CD4-positive, alpha-beta T cell treated with Interleukin-4 for 1 hour (primary cell): ENCODE measurements at places on chromosomes 5 and 9.

- DNase-seq = no peak
Measured at GRCh38 chr5:164869325-164869724, 1363.9 kb downstream of the MAT2B start.

GRCh38 chr5:67493676-67494075, 297.1 kb upstream of the CD180 start:
- DNase-seq = no peak

- DNase-seq = no peak
Measured at GRCh38 chr5:12022444-12022843, 118.2 kb upstream of the CTNND2 start.

GRCh38 chr5:176822793-176823481, 12.6 kb downstream of the UNC5A start:
- DNase-seq = no peak

GRCh38 chr5:153660919-153661318, 170.4 kb downstream of the GRIA1 start:
- no peak for DNase-seq

GRCh38 chr5:181044093-181044599, 4.1 kb downstream of the BTNL9 start:
- no peak for DNase-seq

DNA sequence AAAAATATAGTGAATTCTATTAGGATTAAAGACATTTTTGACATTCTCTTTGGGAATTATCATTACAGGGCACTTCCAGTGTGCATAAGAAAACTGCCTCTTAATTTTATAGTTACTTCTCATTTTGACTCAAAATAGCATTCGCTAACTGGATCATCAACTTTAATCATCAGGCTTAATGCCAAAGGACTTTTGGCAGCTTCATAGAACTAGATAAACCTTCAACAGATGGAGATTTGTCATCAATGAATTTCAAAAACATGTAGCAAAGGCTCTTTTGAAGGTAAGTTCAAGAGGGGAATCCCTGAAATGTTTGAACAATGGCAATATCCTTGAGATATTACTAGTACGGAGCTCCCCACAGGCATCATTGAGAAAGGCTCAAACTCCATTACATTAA, 447.2 kb downstream of the PDE4D start:
- DNase-seq = no peak

GRCh38 chr5:93209476-93209875, 371.5 kb downstream of the NR2F1-AS1 start:
- no peak for DNase-seq

GRCh38 chr9:136014924-136015633, 53.9 kb upstream of the UBAC1 start:
- no peak for DNase-seq

DNA sequence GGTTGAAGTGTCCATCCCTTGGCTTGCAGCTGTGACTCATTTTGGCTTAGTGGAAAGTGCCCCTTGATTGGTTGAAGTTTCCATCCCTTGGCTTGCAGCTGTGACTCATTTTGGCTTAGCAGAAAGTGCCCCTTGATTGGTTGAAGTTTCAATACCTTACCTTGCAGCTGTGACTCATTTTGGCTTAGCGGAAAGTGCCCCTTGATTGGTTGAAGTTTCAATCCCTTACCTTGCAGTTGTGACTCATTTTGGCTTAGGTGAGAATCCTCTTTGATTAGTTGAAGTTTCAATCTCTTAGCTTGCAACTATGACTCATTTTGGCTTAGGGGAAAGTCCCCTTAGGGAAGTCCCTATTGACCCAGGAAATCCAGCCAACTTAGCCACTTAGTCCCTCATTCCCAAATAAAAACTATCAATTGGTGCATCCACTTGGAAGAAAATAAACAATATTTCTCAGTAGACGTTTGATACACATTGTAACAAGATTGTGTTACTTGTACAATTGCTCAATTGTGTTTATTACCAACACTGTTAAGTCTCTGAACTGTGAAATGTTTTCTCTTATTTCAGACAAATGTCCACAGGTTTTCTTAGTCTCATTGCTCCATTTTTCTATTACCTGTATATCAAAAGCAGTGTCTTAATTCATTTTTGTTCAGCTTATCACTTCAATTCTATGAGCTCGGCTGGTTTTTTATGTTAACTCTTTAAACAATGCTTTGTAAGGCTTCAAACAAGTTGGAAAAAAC, 2308.8 kb upstream of the ACO1 start:
- peak; percentile 36 for DNase-seq

- no peak for DNase-seq
Measured at GRCh38 chr9:10251490-10251889, 361.3 kb downstream of the PTPRD start.

DNA sequence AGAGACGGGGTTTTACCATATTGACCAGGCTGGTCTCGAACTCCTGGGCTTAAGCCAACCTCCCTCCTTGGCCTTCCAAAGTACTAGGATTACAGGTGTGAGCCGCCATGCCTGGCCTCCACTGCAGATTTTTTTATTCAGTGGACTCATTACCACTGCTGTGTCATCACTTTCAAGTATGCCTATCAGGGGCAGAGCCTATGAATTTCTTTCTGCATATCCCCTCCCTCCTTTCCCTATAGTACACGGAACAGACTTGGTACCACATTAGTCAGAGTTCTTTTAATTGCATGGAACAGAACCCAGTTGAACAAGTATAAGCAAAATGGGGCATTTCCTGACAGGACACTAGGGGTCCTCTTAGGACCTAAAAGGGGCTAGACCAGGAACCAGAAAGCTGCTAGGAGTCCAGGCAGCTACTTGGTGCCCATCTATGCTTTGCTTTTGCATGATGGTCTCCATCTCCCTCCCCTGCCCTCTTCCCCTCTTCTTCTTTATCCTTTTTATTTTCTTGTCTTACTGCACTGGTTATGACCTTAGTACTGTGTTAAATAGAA, 5.8 kb downstream of the BSPRY start:
- DNase-seq = no peak

GRCh38 chr9:38619556-38620447, 594 bp downstream of the ANKRD18A start:
- DNase-seq = peak; percentile 13

GRCh38 chr9:117705386-117705785, 1.2 kb downstream of the TLR4 start:
- DNase-seq = no peak

DNA sequence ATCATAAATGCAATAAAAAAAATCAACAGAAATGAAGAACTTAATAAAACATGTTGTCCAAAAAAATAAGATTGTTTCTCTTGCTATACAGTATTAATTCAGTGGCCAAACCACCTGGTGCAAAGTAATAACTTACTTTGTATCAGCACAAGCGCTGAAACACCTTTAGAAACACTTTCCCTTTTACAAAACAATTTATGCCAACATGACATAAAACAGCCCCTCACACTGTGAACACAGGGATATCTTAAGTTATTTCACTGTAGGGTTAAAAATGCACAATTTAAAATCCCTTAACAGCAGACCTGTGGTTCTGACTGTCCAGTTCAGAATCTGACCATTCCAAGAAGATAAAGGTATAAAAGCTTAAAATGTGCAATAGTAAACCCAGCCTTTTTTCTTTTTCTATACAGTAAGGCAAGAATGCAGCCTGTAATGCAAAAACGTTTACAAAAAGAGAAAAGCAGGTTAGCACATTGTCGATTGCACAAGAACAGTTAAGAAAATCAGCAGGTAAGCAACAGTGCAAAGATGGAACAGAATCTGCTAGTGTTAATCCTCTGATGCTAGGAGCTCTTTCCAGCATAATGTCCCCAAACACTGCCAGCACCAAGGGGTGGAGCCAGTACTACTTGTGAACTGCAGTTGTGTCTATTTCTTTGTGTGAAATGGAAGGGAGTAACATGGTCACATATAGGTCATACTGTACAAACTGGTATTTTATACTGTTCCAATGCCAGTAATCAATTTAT, 21.6 kb downstream of the RAB14 start:
- no peak for DNase-seq

GRCh38 chr5:137218896-137219295, 280.2 kb downstream of the SPOCK1 start:
- DNase-seq = no peak

DNA sequence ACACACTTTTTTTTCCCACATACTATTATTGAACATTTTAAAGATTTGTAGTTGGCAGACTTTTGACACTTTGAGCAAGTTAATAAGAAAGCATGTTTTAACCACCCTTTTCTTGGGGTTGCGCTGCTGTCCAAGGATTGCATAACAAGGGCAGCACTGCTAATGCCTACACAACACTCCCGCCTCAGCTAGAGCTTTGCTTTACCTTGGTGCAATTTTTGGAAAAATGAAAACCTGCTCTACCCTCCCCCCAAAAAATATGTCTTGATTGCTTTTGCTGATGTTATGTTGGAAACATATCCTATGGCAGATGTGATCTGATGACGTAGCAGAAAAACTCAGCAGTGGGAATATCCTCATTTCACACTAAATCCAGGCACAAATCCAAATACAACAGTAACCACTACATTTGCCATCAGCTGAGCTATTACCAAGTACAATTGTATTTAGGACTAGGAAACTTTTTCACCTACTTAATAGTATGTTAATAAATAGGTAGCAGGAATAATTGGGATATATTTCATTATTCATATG, 51.5 kb downstream of the UBE2R2 start:
- DNase-seq = no peak

DNA sequence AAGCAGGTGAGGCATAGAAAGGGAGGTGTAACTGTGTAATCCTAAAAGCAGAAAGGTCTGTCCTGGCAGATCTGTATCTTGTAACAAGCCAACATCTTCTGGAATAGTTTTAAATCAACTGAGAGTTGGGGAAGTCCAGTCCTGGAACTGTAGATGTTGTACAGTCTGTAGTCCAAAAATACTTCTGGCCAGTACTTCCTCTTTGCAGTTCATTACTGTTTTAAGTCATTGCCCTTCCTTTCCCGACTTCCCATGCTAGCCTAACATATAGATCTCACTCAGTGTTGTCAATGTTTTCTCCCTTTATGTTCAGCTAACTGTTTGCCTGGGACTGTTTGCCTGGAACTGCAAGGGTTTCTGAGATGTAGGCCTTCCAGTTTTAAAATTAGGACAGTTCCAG, 168.5 kb upstream of the ISL1 start:
- DNase-seq = no peak

- DNase-seq = no peak
Measured at GRCh38 chr5:93403141-93403928, 177.7 kb downstream of the NR2F1-AS1 start.

- DNase-seq = no peak
Measured at GRCh38 chr5:129803403-129803802, 55.5 kb downstream of the MINAR2 start.

- DNase-seq = no peak
Measured at GRCh38 chr5:160366230-160366629, 4.2 kb downstream of the C1QTNF2 start.

DNA sequence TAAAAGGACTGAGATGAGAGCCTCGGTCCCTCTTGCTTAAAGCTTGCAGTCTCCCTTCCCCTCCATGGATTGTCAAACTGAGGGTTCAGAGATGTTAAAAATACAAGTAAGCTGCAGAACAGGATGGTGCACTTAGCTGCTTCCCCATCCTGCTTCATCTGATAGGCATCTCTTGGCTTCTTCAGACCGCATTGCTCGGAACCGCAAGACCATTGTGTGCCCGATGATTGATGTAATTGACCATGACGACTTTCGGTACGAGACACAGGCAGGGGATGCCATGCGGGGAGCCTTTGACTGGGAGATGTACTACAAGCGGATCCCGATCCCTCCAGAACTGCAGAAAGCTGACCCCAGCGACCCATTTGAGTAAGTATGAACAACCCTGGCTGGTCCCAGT, 65.5 kb upstream of the SAP30L start:
- DNase-seq = no peak

GRCh38 chr9:105173826-105174225, 70.6 kb upstream of the SLC44A1 start:
- no peak for DNase-seq

- DNase-seq = no peak
Measured at GRCh38 chr9:136578915-136579649, 33.2 kb upstream of the NOTCH1 start.

DNA sequence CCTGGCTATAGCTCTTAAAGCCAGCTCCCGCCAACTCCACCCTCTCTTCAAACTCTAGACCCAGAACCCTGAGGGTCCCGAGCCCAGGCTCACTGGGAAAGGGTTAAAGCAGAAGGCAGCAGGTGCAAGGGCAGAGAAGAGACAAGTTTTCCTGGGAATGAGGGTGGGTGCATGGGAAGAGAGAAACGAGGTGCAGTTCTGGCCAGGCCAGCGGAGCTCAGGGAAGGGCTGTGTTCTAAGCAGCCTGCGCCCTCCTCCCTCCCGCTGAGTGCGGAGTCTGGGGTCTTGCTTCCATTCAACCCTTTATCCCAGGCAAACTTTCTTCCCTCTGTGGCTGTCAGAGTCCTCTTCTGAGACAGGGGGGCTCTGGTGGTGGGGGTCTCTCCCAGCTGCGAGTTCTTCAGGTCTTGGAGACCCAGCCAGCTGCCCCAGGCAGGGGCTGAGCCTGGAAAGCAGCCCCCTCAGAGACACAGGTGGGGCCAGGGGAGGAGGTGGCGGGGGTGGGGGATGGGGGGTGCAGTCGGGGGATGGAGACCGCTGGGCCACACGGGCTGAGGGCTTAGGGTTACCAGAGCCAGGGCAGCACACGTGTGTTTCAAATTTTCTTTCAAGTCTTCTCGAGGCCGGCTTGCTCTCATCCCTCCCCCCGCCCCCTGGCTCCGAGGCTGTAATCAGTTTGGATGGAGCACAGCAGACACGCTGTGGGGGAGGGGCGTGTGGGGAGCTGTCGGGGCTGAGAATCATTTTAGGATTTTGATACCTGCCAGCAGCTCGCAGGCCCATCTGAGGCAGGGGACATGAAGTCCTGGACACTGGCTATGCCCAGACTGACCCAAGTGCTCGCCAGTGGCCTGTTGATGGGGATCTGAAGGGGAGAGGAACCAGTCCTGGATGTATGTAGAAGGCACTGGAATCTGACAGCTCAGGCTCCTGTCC, 169.6 kb upstream of the SMIM23 start:
- DNase-seq = no peak

- no peak for DNase-seq
Measured at GRCh38 chr9:127680226-127680625, 26.6 kb upstream of the CFAP157 start.

DNA sequence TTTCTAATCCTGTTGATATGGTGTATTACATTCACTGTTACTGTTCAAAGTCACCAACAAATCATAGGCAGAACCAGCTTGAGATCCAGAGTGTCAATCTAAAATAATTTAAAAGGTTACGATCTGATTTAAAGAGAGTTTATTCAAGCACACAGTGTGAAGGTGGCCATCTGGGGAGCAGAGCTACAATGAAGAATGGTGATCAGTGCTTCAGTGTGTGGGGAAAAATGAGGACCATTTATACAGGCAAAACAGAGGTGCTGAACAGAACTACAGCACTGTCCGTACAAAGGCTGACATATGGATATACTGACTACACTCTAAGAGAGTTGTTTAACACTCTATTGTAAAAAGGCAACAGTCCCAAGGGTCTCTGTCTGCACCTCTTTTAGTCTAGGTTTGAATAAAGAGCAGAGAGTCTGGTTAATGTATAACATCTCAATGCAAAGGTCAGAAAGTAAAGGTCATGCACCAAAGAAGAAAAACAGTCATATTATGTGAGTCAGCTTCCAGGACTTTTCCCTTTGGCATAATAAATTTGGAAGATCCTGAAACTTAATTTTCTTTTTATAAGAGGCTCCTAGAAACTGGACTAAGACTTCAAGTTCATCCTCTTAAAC, 29.7 kb upstream of the TDRD7 start:
- DNase-seq = no peak

- peak; percentile 85 for DNase-seq
Measured at GRCh38 chr5:139664086-139664693, 16.0 kb downstream of the CXXC5 start.
